ENCODE measurements at places on chromosomes 3 and 15.

DNA sequence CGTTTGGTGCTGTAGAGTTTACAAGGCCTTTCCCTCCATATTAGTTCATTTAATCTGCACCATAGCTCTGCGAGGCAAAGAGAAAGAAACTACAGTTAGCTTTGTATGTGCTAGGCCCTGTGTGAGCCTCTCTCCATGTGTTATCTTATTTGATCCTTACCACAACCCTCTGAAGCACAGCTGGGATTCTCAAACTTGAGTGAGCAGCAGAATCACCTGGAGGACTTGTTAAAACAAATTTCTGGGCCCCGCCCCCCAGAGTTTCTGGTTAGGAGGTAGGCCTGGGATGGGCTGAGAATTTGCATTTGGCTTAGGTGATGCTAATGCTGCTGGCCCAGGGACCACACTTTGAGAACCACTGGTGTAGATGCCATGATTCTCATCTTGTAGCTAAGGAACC lies 12.3 kb downstream of the CA12 start:
- DNase-seq: no peak

DNA sequence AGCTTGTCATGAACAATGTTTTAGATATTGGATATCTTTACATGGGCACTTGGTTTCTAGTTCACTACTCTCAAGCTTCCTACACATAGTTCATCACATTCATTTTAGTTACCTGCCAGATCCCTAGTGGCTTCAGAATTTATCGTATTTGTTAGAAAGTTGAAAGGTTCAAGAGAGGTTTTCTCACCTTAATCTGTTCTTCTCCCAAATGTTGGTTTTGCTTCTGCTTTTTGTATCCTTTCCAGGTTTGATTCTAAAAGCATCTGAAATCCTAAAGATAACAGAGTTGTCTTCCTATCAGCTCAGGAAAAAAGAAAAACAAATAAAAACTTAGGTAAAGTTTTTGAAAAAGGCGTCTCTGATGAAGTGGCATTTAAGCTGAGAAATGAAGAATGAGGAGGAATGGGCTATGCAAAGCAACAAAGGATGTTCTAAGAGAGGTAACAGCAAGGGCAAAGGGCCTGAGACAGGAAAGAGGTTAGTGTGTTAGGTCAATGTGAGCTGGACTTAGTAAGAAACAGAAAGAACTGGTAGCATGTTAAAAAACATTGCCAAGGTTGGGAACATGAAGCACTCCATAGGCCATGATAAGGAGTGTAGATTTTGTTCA lies 104.7 kb upstream of the CMC1 start:
- DNase-seq: no peak

GRCh38 chr3:20552605-20553275 lies 366.7 kb upstream of the SGO1 start:
- DNase-seq: no peak

- no peak for DNase-seq
Measured at GRCh38 chr3:171380711-171381425, 79.3 kb downstream of the TNIK start.

DNA sequence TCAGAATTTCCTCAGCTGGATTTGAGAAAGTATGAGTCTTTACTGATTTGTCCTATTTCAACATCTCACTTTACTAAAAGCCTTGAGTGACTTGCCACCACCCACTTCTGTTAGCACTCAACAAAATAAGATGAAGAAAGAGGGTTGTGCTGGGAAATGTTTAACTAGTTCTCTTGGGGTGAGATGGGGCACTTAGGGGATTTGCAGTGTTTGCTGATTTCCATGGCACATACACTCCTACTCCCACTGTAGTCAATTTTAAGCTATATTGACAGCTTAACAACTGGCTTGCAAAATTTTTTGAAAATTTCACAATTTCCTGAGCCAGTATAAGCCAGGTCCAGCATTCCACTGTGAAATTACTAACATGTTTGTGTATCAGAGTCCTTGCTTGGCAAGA lies 463.1 kb upstream of the ARHGEF26 start:
- DNase-seq: no peak

DNA sequence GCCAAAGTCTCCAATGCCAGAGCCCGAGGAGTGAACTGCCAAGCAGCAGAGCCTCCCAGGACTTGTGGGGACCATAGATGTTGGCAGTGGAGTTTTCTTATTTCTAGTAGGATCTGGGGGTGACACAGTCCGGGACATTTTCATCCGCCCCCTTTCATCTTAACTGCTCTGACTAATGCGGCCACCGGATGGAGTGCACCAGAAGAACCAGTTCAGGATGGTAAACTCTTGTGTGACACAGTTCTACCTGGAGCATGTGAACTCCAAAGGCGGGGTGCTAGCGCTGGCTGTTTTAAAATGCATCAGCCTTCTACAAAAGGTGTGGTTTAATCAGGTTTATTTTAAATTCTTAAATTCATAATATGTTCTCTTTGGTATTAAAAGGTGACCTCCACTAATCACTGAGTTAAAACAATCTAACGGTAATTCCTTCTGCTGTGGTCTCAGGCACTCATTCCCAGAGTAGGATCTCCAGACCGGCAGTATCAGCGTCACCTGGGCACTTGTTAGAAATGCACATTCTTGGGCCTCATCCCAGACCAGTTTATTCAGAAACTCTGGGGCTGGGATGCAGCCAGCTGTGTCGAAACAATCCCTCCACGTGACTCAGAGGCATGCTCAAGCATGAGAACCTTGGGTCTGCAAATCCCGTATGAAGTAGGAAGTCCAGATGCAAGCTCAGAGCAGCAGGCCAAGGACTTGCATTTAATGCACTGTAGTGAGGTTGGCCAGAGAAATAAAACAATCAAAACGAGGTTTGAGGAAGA lies 105.5 kb downstream of the GABRB3 start:
- no peak for DNase-seq

DNA sequence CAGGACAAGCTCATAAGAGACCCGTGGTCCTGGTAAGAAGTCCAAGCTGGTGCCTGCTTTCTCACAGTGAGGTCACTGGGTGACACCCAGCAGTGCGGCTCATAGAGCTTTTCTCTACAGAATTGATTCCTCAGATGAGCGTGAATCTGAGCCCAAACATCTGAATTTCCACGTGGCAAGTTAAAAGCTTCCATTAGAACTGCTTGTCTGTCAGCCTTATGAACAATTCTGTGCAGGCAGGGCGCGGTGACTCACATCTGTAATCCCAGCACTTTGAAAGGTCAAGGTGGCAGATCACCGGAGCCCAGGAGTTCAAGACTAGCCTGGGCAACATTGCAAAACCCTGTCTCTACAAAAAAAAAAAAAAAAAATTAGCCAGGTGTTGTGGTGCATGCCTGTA lies 113.1 kb upstream of the ABHD17C start:
- peak; percentile 68 for DNase-seq

DNA sequence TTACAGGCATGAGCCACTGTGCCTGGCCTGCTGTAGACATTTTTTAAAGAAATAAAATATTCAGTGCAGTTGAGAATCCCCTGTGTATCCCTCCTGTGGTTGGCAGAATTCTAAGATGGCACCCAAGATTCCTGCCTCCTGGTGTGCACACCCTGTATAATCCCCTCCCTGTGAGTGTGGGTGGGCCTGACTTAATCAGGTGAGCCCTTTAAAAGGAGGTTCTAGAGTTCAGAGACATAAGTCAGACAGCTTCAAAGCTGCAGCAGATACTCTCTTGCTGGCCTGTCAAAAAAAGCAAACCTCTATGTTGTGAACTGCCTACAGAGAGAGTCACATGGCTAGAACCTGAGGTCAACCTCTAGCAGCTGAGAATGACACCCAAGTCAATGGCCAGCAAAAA lies 7.0 kb upstream of the VIPR1 start:
- DNase-seq: no peak

GRCh38 chr3:161560008-161560637 lies 63.5 kb downstream of the OTOL1 start:
- DNase-seq: peak; percentile 62

DNA sequence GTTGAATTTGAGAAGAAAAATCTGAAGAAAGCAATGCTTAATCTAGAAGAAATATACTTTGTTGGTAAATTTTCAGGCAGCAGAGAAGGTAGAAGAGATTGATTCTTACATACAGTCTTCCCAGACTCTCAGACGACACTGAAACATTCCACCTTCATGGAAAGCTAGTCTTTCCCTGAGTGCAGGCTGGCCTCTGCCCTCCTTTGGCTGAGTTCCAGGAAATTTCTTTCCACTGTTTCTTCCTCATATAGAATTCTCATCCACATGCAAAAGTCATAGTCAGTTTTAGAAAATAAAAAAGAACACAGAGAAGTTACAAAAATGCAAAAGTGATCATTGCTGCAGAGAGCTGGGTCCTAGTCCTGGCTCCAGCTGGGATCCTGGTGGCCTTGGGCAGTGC lies 142.5 kb upstream of the PRR23C start:
- DNase-seq: no peak

DNA sequence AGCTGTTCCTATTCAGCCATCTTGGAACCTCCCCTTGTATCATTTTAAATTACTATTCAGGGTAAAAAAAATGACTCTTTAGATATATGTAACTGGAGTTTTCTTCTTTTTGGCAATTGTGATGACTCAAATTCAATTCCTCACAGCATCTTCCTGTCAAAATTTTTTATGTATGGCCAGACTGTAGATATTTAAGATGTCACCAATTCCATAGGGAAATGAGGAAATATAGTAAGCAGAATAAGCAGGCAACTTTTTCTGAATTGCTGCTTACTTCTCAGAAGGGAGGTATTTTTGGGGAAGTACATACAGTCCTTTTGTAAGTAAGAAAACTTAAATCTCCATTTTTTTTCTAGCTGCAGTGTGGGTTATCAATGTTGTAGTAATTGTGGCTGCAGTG lies 28.8 kb downstream of the EAF2 start:
- no peak for DNase-seq

GRCh38 chr3:157123621-157124020 lies 36.3 kb downstream of the CCNL1 start:
- no peak for DNase-seq

- no peak for DNase-seq
Measured at GRCh38 chr3:128145279-128145678, 8.0 kb upstream of the EEFSEC start.

DNA sequence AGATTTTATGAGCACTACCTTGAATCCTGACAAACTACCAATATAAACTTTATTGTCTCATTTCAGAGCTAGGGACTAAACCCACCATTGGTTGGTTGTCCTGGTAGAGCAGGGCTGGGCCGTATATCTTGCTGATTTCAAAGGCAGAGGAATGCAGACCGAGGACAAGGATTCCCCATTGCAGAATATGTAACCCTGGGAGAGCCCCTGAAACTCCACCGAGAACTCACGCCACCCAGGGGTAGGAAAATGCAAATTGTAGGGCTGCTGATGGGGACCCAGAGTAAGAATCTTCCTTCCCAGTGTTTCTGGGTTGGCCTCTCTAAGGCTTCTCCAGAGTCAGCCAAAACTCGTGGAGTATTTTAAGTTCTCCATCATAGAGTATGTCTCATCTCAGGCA lies 235.3 kb downstream of the ABHD5 start:
- DNase-seq: no peak

DNA sequence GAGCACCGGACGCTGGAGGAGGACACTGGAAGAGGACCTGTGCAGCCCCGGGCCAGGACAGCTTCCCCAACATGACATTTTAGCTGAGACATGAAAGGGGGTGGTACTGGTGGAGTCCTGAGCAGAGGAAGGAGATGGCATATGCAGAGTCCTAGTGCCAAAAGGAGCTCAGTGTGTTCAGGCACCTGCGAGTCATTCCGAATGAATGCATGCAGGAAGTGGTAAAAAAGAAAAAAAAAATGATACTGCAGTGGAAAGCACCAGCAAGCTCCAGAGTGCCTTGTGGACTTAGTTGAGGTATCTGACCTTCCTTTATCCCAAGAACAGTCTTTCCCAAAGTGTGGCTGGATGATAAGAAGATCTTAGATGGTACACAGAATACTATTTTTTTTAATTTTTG lies 6.6 kb upstream of the ZNF148 start:
- peak; percentile 78 for DNase-seq

DNA sequence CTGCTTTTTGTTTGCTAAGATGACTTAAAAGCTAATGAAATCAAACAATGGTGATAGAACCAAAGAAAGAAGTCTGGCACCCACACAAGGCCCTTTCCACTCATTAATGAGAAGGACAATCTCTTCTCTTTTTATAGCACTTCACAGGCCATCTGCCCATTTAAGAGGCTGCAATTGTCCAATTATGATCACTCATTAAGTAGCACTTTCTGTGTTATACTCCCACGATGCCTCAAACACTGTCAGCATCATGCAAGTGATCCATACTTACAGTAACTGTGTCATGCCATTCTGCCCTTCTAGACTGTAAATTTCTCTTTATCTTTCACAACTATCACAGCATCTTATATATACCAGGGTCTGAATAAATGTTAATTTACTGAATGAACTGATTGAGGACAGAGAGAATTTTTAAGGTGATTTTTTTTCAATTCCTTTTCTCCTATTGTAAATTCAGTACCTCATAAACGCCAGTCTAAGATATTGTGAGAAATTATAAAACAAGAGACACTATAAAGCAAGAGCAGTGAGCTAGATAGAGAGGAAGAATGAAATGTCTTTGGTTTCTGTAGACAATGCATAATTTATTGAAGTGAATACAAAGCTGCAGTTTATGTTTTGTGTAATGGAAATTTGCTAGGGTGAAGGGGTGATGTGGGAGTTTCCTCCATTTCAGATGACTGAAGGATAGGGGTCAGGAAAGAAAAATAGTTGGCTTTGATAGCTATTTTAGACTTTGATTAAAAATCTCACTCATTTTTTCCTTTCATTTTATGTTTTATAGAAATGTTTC lies 17.3 kb downstream of the CD200 start:
- no peak for DNase-seq

- no peak for DNase-seq
Measured at GRCh38 chr3:152885076-152885475, 50.1 kb downstream of the P2RY1 start.

DNA sequence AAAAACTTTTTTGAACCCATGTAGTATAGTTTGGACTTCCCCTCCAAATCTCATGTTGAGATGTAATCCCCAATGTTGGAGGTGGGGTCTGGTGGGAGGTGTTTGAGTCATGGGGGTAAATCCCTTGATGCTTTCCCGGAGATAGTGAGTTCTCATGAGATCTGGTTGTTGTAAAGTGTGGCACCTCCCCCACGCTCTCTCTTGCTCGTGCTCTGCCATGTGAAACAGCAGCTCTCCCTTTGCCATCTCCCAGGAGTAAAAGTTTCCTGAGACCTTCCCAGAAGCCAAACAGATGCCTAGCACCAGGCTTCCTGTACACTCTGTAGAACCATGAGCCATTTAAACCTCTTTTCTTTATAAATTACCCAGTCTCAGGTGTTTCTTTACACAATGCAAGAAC lies 16.0 kb upstream of the RNU6-1 start:
- no peak for DNase-seq

- DNase-seq: no peak
Measured at GRCh38 chr15:92271179-92271578, 122.5 kb upstream of the ST8SIA2 start.

DNA sequence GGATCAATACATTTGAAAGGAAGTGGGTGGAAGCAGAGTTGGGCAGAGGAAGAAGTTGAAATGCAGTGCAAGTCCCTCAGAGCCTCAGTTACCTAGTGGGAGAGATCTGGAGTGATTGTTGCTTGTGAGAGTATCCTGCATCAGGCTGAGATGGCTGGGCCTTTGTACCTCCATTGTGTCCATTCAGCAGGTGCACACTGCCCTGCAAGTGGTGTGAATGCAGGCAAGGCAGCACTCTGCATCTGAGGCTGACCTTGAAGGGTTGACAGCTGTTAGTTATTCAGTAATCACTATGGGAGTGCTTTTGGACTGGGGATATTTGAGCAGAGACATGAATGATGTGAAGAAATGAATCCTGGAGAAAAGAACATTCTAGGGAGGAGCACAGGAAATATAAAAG lies 25.2 kb downstream of the ATP6V1A start:
- DNase-seq: no peak

All from ELR (cell line).